ENCODE measurements at places on chromosomes 3 and 15.

- peak; percentile 17 for DNase-seq
Measured at GRCh38 chr3:113660896-113661295, 35.5 kb downstream of the USF3 start.

DNA sequence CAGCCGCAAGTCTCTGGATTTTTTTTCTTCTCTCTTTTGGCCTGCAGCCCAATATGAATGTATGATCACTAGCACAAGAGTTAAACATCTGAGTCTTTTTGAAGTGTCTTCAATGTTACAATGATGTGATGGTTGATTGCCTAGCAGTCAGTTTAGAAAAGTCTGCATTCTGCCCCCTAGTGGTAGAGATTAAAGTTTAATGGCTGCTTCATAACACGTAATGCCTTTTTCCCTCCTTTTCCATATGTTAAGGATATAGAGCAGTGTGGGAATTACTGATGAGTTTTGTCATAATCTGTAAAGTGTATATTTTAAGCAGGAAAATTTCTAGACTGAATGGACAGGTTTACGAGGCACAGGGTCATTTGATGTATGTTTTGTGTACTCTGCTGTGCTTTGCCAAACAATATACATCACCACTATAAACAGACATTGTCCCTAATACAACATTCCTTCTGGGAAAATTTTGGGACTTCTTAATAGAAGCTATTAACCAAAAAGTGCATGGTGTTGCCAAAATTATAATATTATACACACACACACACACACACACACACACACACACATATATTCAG lies 1038.5 kb upstream of the NR2F2 start:
- DNase-seq = peak; percentile 53

- DNase-seq = peak; percentile 72
Measured at GRCh38 chr3:133138017-133138416, 99.8 kb downstream of the TMEM108 start.

DNA sequence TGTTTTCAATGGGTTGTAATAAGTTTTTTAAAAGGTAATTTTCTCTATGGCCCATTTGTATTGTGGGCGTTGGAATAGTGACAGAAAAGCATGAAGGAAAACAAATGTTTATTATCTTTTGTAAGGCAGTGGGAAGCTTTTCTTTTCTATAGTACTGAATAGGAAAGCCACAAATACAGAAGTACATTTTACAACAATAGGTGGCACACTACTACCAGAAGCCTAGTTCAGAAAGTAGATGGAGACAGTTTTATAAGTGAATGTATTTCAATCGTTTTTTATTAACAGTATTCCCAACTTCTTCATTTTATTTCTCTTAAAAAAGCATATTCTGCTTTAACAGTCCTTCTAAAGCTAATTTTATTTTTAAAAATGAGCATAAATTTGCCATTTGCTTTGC lies 296.7 kb downstream of the PTPRG start:
- no peak for DNase-seq

DNA sequence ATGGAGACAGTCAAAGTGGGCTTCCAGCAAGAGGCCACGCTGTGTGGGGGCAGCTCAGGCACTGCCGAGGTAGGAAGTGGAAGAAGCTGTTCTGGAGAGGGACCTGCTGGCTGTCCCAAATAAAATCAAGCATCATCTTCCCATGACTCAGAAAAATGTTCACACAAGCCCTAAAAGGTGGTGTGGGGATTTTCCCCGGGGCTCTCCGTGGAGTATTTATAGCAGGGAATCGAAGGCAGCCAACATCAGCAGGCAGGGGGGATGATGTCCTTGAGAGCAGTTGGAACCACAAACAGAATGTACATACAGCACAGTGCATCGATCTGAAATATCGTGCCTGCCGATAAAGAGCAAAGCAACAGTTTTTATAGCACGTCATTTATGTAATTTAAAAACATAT lies 27.6 kb downstream of the PRR23E start:
- peak; percentile 81 for DNase-seq

- peak; percentile 60 for DNase-seq
Measured at GRCh38 chr3:5757213-5757804, 569.8 kb downstream of the EDEM1 start.

GRCh38 chr15:56045068-56045748 lies 51.8 kb upstream of the NEDD4 start:
- no peak for DNase-seq
